Activated CD4-positive, alpha-beta memory T cell treated with anti-CD3 and anti-CD28 coated beads for 36 hours (primary cell): ENCODE measurements at places on chromosomes 3 and 15. TPM values are rescaled to one million over a fixed set of nuclear protein-coding genes. Genes with fewer than 3 reads are reported as not detected.

DNA sequence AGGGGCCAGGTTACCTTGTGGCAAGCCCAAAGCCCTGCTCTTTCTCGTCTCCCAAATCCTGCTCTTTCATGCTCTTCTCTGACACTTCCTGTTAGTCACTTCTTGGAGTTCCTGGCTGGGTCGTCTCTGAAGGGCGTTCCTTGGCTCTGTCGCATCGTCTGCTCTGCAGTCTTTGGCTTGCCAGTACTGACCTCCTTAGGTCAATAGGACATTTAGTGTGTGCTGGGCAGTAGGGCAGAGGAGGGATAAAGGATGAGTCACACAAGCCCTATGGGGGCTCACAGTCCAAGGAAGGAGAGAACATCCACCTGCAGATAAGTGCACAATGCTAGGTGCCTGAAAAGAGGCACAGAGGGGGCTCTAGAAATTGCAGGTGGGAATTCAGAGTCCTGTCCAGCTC, 87.5 kb downstream of the FAM43A start:
- DNase-seq: no peak

DNA sequence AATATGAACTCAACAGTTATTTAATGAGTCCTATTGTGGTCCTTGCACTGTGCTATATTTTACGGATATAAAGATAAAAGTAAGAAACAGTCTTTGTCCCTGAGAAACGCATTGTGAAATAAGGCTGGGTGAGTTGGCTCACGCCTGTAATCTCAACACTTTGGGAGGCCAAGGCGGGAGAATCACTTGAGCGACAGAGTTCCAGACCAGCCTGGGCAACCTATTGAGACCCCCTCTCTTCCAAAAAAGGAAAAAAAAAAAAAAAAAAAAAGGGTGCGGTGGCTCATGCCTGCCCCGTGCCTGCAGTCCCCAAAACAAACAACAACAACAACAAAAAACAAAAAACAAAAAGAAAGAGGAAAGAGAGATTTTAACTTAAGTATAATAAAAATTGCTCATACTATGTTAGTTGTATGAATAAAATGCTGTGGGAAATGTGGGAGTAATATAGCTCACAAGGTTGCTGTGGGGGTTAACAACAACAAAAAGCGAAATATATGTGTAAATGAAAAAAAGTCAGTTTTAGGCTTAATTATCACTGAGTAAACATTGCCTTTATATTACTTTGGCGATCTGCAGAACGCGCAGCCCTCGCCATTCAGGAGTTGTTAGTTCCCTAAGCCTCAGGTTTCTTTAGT, 461 bp upstream of the FNDC3B start:
- no peak for DNase-seq

DNA sequence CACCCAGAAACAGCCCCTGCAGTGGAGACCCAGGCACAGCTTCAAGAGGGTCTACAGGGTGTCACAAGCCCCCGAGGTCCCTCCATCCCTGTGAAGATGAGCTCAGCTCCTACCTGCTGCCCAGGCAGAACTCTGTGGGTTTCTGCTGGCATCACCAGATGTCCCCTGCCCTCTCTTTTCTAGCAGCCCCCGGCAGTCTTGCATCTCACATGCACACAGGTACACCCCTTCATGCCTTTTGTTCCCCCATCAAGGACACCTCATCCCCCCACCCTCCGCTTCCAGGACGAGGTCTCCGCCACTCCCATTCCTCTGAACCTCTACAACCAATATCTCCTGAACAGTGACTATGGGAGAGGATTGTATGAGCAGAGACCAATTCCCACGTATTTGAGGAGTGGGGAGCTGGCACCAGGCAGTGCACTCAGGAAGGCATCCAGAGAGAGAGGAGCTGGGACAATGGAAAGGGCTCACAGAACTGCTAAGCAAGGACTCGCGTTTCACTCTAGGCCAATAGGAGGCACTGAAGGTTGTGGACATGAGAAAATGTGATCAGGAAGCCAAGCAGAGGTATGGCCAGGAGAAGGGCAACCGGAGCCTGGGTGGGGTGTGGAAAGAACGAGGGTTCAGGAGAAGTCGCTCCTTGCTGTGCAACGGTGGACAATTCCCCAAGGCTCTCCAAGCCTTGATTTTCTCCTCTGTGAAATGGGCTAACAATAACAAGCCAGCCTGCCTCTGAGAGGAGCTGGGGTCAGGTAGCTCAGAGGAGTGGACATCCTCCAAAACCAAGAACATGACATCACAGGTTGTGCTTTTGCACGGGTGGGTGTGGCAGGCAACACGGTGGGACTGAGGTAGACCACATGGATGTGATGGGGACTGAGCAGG, 115.2 kb downstream of the CHSY1 start:
- no peak for DNase-seq

COPB2 gene
- 104 TPM for total RNA-seq

DNA sequence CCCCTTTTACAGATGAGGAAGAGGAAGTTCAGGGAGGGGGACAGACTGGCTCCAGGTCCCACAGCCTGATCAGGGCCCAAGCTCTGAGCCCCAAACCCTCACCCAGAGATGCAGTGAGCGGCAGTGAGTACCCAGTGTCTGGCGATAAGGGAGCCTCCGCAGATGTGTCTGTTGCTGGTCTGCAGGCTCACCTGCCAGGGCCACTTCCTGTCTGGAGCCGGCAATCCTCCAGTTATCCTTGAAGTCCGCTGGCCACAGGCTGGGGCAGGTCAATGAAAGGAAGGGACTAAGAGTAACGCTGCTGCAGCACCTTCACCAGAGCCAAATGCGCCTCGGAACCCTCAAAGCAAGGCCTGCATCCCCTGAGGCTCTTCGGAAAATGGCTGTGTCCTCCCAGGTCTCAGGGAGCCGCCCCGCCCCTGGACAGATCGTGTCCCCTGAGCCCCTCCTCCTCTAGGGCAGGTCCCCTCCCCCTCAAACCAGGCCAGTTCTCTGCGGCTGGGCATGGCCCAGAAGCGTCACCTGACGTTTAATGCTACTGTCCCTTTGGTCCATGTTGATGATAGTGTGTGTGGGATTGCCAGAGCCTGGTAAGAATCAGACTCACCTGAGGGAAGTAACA, 51.5 kb downstream of the MYL3 start:
- no peak for DNase-seq

STRIT1 gene
- total RNA-seq: not detected

DNA sequence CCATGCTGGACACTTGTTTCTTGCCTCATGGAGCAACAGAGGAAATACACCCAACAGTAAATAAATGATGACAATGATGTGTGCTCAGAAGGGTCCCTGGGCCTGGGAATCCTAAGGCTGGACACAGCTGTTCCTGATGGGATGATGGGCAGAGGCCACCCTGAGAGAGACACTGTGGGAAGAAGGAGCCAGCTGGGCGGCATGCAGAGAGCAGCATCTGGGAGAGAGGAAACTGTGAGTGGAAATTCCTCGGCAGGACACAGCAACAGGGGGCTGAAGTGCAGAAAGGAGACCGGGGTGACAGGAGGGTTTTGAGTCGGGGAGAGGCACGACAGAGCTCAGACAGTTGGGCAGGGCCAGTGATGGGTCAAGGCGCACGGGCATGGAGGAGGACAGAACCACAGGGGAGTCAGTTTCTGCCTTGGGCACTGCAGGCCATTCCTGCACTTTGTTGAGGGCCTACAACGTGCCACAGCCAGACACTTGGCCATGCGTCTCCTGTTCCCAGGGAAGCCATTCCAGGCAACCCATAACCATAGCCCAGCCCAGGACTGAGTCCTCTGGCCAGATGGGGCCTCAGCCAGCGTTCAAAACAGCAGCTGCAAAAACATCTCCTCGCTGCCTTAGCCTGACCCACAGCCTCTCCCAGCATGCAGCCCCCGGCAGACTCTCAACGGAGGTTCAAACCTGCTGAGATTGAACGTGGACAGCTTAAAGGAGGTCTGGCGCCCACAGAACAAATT, 36.7 kb upstream of the SLC6A1 start:
- no peak for DNase-seq

- DNase-seq: no peak
Observed at GRCh38 chr15:43919540-43920253, 92.9 kb downstream of the WDR76 start.
